ENCODE measurements at places on chromosomes 1 and 21. TPM values are rescaled to one million over a fixed set of nuclear protein-coding genes. Genes with fewer than 3 reads are reported as not detected.

- H3K4me3 ChIP-seq, result no peak overlapping the region
- peaks cover 17% of the 10 kb centered on the region for H3K4me1 ChIP-seq
- H3K36me3 ChIP-seq, result peaks cover 8% of the 10 kb centered on the region
Measured at GRCh38 chr1:221736714-221737113, 5.2 kb downstream of the DUSP10 start.

DNA sequence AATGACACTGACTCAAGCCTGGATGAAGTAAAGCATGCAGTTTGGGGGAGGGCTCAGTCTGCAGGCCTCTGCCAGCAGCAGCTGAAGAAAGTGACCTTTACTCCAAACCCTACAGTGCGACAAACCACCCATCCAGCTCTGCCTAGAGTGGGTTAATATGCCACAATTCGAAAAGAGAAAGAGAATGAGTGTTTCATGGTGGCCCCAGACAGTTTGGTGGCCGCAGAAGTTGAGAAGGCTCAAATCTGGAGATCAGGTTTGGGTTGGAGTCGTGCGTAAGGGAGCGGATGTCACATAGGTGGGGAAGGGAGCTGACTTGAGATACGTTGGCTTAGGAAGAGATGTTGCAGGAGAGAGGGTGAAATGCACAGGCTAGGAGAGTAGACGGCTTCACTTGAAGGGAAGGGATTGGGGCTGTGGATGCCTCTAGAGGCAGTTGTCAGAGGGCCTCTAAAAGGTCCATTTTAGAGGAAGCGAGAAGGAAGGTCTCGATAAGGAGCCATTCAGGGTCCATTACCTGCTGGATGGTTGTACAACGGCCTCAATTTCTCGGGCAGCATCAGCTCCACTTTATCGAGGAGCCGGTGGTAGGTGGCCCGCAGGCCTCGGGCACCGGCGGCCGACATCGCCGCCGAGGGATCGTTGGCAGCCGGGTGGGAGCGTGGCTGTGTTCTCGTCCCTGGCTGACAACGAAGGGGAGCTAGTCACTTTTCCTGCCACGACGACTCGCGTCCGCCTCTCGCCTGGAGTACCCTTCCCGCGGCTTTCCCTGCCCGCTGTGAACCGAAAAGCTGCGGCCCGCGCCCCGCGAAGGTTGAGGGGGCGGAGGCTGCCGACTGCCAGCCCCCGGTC is 1.0 kb upstream of the DCAF6 start:
- H3K4me1 ChIP-seq, result peaks cover 18% of the 10 kb centered on the region
- peak; percentile 47 for DNase-seq
- H3K4me3 ChIP-seq, result peak overlapping the region; percentile 89
- no peaks in the 10 kb centered on the region for H3K27me3 ChIP-seq
- H3K27ac ChIP-seq, result peak overlapping the region; percentile 89

GRCh38 chr1:241934201-241934848 is 23.2 kb upstream of the BECN2 start:
- no peak overlapping the region for H3K27ac ChIP-seq
- no peaks in the 10 kb centered on the region for H3K4me1 ChIP-seq
- H3K27me3 ChIP-seq, result no peaks in the 10 kb centered on the region
- no peak overlapping the region for H3K4me3 ChIP-seq
- no peak for DNase-seq

- DNase-seq, result no peak
- no peak overlapping the region for H3K4me3 ChIP-seq
- H3K27ac ChIP-seq, result no peak overlapping the region
- no peaks in the 10 kb centered on the region for H3K27me3 ChIP-seq
Measured at GRCh38 chr1:58409890-58410289, 136.6 kb downstream of the OMA1 start.

- H3K4me3 ChIP-seq, result no peak overlapping the region
- H3K4me1 ChIP-seq, result peaks cover 16% of the 10 kb centered on the region
- no peaks in the 10 kb centered on the region for H3K36me3 ChIP-seq
- no peak for DNase-seq
Measured at GRCh38 chr21:44378646-44379514, 25.5 kb downstream of the TRPM2 start.

GRCh38 chr1:65170511-65171142 is 22.6 kb downstream of the AK4 start:
- H3K4me3 ChIP-seq, result no peak overlapping the region
- H3K4me1 ChIP-seq, result no peaks in the 10 kb centered on the region
- H3K27ac ChIP-seq, result no peak overlapping the region
- no peak for DNase-seq
- no peaks in the 10 kb centered on the region for H3K27me3 ChIP-seq

DNA sequence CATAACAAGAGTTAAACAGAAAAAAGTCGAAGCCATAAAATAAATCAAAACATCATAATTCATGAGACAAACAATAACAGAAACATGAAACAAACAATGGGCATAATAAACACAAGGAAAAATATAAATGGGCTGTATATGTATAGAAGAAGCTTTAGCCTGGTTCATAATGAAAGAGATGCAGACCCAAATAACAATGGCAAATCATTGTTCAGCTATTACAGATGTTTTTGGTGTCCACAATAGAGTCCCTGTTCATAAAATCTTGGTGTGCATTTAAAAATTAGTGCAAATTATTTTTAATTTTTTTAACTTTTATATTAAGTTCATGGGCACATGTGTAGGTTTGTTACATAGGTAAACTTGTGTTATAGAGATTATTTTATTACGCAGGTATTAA is 1185.9 kb upstream of the B3GALT2 start:
- no peak for DNase-seq
- H3K4me1 ChIP-seq, result no peaks in the 10 kb centered on the region
- no peak overlapping the region for H3K27ac ChIP-seq
- no peaks in the 10 kb centered on the region for H3K36me3 ChIP-seq
- no peaks in the 10 kb centered on the region for H3K27me3 ChIP-seq
- no peak overlapping the region for H3K4me3 ChIP-seq

GRCh38 chr1:211247921-211248320 is 11.2 kb upstream of the RCOR3 start:
- no peaks in the 10 kb centered on the region for H3K27me3 ChIP-seq
- H3K4me3 ChIP-seq, result no peak overlapping the region
- H3K27ac ChIP-seq, result no peak overlapping the region

- no peak overlapping the region for H3K27ac ChIP-seq
- no peaks in the 10 kb centered on the region for H3K27me3 ChIP-seq
- no peak for DNase-seq
- H3K36me3 ChIP-seq, result no peaks in the 10 kb centered on the region
- H3K4me1 ChIP-seq, result no peaks in the 10 kb centered on the region
- H3K4me3 ChIP-seq, result no peak overlapping the region
Measured at GRCh38 chr1:101993710-101994109, 3.0 kb downstream of the OLFM3 start.

DNA sequence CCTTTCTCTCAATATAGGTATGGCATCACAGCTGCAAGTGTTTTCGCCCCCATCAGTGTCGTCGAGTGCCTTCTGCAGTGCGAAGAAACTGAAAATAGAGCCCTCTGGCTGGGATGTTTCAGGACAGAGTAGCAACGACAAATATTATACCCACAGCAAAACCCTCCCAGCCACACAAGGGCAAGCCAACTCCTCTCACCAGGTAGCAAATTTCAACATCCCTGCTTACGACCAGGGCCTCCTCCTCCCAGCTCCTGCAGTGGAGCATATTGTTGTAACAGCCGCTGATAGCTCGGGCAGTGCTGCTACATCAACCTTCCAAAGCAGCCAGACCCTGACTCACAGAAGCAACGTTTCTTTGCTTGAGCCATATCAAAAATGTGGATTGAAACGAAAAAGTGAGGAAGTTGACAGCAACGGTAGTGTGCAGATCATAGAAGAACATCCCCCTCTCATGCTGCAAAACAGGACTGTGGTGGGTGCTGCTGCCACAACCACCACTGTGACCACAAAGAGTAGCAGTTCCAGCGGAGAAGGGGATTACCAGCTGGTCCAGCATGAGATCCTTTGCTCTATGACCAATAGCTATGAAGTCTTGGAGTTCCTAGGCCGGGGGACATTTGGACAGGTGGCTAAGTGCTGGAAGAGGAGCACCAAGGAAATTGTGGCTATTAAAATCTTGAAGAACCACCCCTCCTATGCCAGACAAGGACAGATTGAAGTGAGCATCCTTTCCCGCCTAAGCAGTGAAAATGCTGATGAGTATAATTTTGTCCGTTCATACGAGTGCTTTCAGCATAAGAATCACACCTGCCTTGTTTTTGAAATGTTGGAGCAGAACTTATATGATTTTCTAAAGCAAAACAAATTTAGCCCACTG is 11.5 kb downstream of the HIPK1 start:
- no peaks in the 10 kb centered on the region for H3K27me3 ChIP-seq
- peak overlapping the region; percentile 29 for H3K4me3 ChIP-seq
- DNase-seq, result peak; percentile 31
- H3K4me1 ChIP-seq, result peaks cover 48% of the 10 kb centered on the region
- H3K36me3 ChIP-seq, result no peaks in the 10 kb centered on the region

DNA sequence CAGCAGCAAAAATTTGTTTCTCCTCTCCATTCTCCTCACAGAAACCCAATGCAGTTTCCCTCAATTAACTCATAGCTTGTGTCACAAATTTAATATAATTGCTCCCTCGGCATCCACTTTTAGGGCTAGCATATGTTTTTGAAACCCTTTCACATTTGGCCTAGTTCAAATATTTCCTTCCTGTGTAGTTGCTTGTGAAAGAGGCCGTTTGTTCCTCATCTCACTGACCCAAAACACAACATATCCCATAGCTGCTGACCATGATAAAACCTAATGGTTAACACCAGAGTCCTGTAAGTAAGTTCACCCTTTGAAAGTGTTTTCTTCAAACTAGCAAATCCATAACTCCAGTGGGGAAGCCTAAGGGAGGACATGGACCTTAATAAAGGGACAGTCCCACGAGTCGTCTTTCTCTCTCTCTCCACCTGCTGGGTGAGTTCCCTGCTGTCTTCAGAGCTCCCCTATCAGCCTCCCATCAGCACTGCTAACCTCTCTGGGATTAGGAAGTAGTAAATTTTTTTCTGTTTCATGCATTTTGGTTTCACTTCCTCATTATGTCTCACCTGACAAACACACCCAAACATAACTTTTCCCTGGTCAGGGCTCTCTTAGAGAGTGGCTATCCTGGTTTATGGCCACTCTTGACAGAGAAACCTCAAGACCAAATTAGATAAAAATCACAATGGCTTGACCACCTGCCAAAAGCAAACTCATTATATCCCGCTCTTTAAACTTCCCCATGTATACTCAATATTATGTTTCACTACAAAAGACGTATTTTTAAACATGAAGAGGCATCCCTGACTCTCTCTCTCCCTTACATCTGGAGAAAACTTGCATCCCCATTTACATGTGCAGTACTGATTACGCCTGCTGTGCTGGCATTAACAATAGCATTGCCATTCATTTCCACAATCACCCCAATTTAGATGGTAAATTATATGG is 177.7 kb upstream of the HP1BP3 start:
- H3K4me3 ChIP-seq, result no peak overlapping the region
- H3K36me3 ChIP-seq, result no peaks in the 10 kb centered on the region
- no peak overlapping the region for H3K27ac ChIP-seq
- H3K4me1 ChIP-seq, result no peaks in the 10 kb centered on the region

DNA sequence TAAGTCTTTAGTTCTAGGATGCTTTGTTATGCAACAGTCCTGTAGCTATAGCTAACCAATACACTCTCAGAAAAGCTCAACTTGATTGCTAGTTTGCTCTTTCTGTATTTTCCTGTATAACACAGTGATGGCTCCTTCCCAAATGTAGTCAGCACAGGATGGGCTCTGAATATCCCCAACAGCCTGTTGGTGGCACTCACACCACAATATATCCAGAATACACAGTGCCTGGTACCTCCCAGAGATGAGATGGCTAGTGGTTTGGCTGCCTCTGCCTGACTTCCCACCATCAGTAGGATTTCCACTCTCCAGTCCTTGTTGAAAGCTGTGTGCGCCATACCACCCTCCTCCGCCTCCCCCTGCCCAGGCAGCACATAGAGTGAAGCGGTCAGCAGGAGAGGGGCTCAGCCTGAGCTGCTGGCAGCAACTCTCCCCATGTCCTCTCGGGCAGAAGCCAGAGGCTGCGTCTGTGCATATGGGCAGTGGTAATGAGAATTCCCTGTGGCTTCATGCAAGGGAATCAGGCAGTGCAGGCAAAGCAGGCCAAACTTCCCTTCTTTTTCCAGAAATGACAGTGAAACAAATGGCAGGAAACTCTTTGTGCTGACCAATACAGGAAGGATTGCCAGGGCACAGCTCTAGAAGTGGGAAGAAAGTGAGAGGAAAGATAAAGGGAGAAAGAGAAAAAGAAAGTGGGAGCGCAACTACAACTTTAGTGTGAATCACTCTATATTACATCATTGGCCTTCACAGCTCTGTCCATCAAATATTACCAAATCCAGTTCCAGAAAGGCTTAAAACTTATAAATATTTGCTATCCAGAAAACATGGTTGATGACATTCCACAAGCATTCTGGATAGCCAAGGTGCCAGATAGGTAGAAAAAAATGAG is 49.7 kb downstream of the LMX1A start:
- no peak for DNase-seq
- no peaks in the 10 kb centered on the region for H3K36me3 ChIP-seq
- H3K4me1 ChIP-seq, result no peaks in the 10 kb centered on the region
- no peaks in the 10 kb centered on the region for H3K27me3 ChIP-seq
- no peak overlapping the region for H3K4me3 ChIP-seq
- H3K27ac ChIP-seq, result no peak overlapping the region

- no peak overlapping the region for H3K4me3 ChIP-seq
- H3K4me1 ChIP-seq, result no peaks in the 10 kb centered on the region
- H3K27ac ChIP-seq, result no peak overlapping the region
- no peaks in the 10 kb centered on the region for H3K36me3 ChIP-seq
- H3K27me3 ChIP-seq, result no peaks in the 10 kb centered on the region
Measured at GRCh38 chr1:93164816-93165215, 15.4 kb downstream of the TMED5 start.

The HFM1 gene
- total RNA-seq, result not detected

The C1QB gene
- total RNA-seq, result 0.53 TPM

The RCSD1 gene
- 140 TPM for total RNA-seq

Measured in naive thymus-derived CD4-positive, alpha-beta T cell (primary cell).